Hematopoietic multipotent progenitor cell (in vitro differentiated cells): ENCODE measurements at places on chromosomes 5 and 9. TPM values are rescaled to one million over a fixed set of nuclear protein-coding genes. Genes with fewer than 3 reads are reported as not detected.
A peak's percentile ranks its signal among the peaks of the same experiment; 100 is the strongest.

DNA sequence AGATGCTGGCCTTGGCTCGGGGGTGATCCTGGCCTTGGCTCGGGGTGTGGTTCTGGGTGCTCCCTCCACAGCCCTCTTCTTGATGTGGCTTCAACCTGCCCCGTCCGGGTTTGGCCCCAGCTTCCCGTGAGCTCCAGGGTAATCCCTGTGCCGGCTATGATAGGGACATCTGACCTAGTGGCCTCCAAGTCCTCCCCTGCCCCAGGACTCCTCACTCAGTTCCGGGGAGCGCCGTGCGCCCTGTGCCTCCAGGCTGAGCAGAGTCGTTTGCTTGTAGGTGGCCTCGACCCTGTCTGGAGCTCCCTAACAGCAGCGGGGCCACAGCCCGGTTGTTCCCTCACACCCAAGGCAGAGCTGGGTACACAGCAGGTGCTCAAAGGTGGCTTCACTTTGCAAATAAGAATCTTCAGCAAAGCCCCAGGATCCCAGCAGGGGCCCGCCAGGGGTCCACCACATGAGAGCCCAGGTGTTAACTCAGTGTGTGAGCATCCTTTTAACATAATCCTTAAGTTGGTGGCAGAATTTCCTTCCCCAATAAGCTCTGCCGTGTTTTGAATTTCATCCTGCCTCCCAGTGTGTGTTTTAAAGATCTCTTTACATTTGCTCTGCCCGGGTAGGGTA, 32.3 kb upstream of the CEP72 start:
- DNase-seq, result no peak

- DNase-seq, result no peak
These were observed 38.0 kb downstream of the CREBRF start for GRCh38 chr5:173094012-173094661.

DNA sequence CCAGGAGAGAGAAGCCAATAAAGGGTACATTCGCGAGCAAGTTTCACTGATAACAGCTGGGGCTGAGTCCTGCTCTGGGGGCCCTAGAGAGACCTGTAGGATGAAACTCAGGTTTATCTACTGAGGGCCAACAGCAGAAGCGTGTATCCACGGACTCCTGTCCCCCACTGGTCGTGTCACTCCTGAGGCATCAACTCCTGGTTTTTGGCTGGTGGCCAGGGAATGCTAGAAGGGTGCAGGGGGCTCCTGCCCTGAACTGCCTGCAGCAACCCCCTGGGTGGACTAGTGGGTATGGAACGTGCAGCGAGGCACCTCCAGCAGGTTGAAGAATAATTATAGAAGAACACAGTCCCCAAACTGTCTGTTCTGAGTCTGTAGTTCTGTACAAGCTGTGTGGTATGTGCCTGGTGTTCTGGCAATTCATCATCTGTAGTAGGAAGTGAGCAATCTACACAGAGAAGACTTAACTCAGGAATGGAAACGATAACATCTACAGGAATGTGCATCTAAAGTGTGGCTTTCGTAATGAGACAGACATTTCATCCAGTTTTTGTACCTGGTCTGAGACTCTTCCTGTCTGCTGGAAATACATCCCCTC, 64.5 kb upstream of the GNA14 start:
- DNase-seq, result peak; percentile 32

DNA sequence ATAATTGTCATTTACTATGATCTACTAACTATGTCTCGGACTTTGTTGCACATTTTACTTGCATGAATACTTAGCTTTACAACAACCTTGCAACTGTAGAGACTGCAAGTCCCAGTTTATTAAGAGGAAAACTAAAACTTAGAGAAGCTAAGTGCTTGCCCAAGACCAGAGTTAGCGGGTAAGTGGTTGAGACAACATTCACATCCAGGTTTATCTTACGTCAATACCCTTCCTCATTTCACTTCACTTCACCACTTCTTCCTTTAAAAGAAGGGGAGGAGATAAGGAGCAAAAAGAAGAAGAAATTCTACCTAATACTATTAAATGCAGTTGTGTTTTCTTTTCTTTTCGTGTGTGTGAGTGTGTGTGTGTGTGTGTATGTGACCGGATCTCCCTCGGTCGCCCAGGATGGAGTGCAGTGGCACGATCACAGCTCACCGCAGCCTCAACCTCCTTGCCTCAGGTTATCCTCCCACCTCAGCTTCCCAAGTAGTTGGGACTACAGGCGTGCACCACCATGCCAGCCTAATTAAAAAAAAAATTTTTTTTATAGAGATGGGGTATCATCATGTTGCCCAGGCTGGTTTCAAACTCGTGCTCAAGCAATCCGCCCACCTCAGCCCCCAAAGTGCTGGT, 37.4 kb downstream of the MEGF9 start:
- no peak for DNase-seq

GRCh38 chr9:94654165-94654894, 15.0 kb upstream of the FBP1 start:
- no peak for DNase-seq

DNA sequence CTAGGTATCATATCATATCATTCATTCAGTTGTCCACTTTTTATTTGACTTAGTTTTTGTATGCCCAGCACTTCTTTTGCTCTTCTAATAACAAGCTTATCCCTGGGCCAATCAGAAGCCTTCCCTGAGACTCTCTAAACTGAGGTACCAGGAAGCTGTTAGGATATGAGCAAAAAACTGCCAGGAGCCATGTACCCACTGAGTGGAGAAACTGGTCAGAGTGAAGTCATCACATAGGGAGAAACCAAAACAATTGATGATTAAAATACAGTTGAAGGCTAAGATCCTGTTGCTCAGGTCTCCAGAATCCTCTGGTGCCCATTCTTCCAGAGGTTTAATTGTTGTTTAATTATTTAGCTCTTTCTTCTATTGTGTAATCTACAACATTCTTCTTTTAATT, 120.2 kb downstream of the KIAA0825 start:
- no peak for DNase-seq

DNA sequence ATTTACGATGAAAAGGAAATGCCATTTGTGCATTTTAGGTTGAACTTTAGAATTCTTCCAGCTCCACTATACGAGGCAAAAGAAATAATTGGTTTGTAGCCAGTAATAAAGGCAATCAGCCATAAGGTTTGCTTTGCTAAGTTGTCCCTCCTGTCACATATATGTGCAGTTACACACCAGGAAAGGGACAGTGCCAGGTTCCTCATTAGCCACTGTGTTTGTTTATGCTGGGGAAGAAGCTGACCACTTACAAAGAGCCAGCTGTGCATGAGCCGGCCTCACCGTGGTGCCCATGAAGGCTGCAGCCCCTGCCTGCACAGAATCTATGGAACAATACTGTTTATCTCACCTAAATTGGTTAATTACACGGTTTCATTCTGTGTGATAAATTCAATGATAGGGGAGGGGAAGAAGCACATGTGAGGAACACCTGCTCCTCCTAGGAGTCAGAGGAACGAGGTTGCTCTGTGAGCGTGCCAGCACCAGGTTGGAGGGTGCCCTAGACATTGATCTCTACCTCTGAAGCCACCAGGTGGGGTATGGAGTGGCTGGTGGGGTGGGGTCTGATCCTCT, 173.8 kb upstream of the DAP start:
- no peak for DNase-seq

DNA sequence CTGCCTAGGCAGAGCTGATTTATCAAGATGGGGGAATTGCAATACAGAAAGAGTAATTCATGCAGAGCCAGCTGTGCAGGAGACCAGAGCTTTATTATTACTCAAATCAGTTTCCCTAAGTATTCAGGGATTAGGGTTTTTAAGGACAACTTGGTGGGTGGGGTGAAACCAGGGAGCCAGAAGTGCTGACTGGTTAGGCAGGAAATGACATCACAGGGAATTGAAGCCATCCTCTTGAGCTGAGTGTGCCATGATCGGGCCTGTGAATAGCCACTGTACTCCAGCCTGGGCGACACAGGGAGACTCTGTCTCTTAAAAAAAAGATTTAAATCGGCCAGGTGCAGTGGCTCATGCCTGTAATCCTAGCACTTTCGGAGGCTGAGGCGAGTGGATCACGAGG, 45.3 kb upstream of the CDK5RAP2 start:
- no peak for DNase-seq

GRCh38 chr5:146588331-146589027, 72.5 kb upstream of the GPR151 start:
- no peak for DNase-seq

DNA sequence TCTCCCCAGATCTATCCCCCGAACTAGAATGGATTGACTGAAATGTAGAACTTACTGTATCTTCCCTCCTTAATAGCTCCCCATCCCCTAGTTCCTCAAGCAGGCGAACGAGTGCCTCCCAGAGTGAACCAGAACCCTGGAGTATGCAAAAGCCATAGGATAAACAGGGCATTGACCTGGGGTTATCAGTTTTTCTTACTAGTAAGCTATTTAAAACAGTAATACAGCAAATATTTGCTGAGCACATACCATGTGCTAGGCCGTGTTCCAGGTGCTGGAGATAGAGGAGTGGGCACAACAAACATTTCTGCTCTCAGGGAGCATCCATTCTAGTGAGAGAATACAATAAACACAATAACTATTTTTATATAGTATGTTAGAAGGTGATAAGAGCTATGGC, 1.8 kb downstream of the SKP2 start:
- DNase-seq, result no peak

GRCh38 chr5:172488221-172488620, 33.9 kb upstream of the SH3PXD2B start:
- no peak for DNase-seq

- DNase-seq, result no peak
These were observed 1319.3 kb upstream of the C9orf72 start for GRCh38 chr9:28892538-28892937.

DNA sequence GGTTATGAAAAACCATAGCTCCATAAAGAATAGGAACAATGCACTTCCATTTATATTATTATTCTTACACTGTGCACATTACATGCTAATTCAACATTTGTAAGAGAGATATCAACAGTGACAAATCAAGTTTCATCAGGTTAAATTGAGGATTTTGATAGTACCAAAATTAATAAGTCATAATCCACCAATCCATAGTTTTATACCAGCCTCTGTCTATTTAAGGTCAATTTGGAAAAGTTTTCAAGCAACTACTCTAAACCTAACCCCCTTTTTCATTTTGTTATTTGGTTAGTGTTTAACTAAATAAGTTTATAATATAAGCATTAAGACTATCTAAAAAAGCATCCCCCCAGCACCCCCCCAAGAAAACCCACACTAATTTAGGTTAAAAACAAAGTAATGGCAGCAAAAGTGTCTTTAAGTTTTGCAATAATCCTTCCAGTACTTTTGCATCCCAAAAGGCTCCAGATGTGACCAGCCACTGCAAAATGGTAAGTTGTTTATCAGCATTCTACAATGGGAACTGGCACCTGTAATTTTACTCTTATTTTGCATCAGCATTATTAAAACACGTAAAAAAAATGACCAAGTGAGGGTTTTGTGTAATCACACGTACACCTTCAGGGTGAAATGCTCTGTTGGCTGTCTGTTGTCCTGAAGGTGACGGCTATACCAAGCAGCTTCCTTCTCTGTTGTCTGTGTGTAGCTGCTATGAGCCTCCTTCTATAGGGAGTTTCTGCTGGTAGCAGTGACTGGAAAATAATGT, 36.8 kb upstream of the SSBP2 start:
- DNase-seq, result no peak

DNA sequence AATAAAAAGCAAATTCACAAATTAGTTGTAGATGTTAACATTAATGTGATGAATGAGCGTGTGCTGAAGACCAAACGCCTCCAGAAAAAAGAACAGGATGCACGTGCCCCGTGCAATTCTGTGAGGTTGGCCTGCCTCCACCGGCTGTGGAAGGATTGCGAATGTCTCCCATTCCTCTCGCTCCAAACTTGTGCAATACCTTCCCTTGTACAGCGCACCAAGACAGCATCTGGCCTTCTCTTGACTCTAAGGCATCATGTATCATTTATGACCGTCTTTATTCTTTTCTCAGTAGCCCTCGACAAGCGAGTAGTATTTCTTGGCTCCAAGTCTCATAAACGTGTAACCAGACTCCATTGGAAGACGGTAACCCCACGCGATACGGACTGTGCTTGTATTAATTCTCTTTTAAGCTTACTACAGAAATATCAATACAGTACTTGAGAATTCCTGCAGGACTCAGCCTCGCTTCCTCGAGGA, 1.5 kb upstream of the TESK1 start:
- DNase-seq, result no peak

DNA sequence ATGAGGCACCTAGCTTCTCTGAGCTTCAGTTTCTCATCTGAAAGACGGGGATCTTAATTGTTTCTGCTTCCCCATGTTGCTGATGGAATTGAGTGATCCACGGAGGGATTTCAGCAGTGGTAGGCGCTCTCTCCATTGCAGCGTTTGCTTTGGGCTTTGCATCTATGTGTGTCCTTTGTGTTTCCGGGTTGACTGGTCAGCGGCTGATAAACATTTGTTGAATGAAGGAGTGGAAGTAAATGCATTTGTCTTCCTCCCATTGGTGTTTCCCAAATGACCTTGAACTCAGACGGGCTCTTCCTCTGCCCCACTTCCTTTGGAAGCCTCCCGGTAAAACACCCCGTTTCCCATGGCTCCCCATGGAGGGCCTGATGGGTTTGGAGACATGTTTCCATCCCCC, 117.2 kb downstream of the GAPVD1 start:
- no peak for DNase-seq

GRCh38 chr5:133919148-133920136, 49.0 kb downstream of the C5orf15 start:
- no peak for DNase-seq

GRCh38 chr5:176638437-176638836, 8.0 kb downstream of the EIF4E1B start:
- DNase-seq, result no peak

- no peak for DNase-seq
These were observed 45.4 kb downstream of the FGF18 start for GRCh38 chr5:171464829-171465228.

DNA sequence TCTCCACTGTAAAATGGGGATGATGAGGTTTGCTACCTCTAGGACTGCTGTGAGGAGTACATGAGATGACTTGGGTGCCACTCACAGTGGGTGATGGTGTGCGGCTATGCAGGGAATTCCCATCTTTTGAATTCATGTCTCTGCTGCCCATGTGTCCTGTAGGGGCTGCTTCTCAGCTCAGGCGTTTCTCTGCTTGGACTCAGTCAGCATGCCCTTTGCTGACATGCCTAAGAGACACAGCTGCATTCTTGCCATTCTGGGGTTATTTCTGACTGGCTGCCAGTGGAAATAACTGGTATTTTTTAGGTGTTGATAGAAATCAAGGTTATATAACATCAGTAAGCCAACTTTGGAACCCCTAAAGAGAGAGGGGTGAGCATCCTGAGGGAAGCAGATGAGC, 24.3 kb upstream of the XPA start:
- DNase-seq, result no peak

Gene GABRB2
- total RNA-seq, result under 0.01 TPM

Gene WDR31
- total RNA-seq, result 3.2 TPM

Gene UAP1L1
- total RNA-seq, result 14.8 TPM

Gene ADAMTS12
- total RNA-seq, result not detected

Gene CENPK
- total RNA-seq, result 3.5 TPM

Gene SLC36A2
- under 0.01 TPM for total RNA-seq

Gene MRPL36
- 26.7 TPM for total RNA-seq

Gene TAF11L10
- not detected for total RNA-seq
